ENCODE measurements at places on chromosomes 2 and 18.

DNA sequence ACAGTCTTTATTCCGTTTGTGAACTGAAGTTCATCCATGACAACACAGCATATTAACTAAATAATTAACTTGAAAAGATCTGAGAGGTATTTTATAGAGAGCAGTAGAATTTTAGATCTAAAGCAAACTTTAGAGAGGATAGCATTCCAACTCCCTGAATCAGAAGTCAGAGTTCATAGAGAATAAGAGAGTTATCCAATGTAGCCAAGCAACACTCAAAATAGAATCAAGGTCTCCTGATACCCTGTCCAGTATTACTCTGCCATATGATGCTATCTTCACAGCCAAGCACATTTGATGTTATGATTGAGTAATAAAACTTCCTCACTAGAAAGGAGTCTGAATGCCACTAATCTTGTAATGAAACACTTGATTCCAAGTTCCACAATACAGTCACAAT is 55.5 kb downstream of the RIT2 start:
- no peak for DNase-seq

GRCh38 chr2:179403624-179404023 is 139.0 kb upstream of the SESTD1 start:
- DNase-seq = no peak

DNA sequence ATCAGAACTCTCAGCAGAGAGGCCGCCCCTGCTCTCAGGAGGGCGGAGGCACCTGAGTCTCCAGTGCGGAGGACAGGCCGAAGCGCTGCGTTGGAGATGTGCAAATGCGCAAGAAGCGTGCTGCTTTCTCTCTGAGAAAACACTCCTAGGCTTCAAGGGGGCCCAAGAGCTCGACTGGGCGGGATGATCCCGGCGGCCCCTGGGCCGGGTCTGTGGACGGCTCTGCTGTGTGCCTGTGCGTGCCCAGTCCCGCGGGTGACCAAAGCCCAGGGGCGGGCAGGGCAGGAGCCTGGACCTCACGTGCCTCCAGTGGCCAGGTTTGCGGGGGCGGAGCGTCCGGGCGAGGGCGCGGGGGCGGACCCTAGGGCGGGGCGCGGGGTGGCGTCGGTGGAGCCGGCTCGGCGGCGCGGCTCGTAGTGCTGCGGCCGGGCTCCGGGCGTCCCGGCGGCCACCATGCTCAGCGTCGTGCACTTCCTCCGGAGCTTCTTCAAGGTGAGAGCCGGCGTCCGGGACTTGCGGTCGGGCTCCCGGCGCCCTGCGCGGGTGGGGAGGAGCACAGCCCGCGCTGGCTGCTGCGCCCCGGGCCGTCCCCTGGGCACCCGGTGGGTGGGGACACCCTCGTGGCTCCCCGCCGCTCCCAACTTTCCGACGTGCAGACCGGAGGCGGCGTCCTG is at the start of gene ARHGEF4:
Gene ARHGEF4 (plus strand): TSS at position 414 of the 674 bp plus-strand sequence. CDS start 40 bp downstream, at position 454.
- no peak for DNase-seq

GRCh38 chr18:9796935-9797549 is 88.7 kb upstream of the TXNDC2 start:
- no peak for DNase-seq

- DNase-seq = no peak
These were observed 64.6 kb downstream of the BMP10 start for GRCh38 chr2:68806511-68807109.

DNA sequence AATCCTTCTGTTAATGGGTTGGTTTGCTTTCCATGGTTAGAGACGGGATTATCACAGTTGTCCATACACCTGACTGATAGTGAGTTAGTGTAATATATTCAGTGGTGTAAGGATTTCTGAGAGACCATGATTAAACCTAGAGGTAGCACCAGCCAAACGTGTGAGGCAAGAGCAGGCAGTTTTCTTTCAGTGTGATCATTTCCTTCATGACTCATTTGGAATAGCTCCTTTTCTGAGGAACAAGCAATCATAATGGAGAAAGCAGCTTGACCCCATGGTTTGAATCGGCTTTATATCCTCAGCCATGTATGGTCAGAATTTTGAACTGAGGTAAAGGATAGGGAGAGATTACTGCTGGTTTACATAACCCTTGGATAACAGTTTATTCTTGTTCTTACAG is 2.9 kb downstream of the MXD1 start:
- peak; percentile 68 for DNase-seq

DNA sequence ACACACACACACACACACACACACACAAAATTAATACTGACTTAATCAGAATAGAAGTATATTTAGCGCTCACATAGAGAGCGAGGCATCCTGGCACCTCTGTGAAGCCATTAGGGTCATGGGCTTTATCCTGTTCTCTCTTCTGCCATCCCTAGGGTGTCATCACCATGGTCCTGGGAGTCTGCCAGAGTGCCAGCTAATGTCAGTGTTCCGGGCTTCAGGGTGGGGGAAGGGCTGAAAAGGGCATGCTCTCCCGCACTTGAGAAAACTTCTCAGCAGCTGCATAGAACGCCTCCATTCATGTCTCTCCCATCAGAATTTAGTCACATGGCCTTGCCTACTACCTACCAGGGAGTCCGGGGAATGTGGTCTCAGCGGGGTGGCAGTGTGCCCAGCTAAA is 19.7 kb upstream of the DYNC2LI1 start:
- no peak for DNase-seq

GRCh38 chr2:240372101-240372500 is 63.4 kb upstream of the GPC1 start:
- DNase-seq = no peak

- DNase-seq = peak; percentile 50
These were observed 15.9 kb upstream of the ARMC9 start for GRCh38 chr2:231182513-231182899.

DNA sequence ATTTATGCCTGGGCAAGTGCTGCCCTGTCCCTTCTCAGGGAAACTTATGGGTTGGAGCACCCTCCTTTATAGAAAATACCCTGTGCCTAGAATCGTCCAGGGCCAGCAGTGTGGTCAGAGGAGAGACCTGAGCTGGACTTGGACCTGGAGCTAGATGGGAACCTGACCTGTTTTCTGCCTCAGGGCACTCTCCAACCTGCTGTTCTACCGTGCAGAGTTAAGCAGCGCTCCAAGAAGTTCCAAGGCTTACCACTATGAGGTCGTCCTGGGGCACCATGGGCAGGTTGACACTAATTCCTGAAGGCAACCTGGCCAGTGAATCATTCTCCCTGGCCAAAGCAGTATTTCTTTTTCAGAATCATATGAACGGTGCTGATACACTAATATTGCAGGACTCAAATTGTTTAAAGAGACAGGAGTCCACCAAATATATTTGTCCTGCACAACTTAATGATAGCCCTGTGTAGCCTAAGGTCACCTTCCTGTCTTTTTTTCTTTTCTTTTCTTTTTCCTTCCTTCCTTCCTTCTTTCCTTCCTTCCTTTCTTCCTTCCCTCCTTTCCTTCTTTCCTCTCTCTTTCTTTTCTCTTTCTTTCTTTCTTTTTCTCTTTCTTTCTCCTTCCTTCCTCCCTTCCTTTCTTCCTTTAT is 455.4 kb upstream of the HNMT start:
- DNase-seq = no peak

DNA sequence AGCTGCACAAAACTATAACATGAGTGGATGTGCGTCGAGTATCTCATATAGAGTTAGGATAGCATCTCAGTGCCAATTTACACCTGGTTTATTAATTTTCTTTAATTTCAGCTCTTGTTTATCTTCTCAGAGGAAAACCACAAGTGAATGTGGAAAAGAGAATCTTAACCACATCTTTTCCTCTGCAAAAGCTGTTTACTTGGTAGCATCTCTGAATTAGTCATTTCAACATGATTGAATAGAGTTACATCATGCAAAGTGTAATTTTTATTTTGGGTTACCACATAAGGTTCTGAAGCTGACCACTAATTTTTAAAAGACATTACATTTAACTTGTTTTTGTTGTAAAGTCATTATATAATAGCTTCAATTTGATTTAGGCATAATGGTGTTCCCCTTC is 83.8 kb upstream of the FAM237A start:
- peak; percentile 20 for DNase-seq

GRCh38 chr18:61854578-61855448 is 38.0 kb downstream of the RNF152 start:
- no peak for DNase-seq

DNA sequence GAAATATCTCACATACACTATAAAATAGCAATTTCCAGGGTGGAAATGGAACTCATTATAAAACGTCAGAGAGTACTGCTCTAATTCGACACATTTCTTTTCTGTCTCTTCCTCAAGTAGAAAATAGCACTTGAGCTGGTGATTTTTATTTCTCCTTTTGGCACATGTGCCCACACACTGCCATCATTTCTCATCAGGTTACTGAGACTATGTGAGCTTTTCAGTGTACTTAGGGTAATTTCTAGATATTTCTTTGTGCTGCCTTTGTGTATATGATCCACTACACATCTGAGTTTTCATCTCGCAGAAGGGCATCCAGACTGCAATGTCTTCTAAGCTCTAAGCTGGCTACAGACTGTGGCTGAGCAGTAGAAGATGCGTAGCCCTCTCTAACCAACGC is 62.1 kb upstream of the PGAP1 start:
- DNase-seq = peak; percentile 48

GRCh38 chr2:143347901-143348414 is 218.7 kb downstream of the ARHGAP15 start:
- no peak for DNase-seq

DNA sequence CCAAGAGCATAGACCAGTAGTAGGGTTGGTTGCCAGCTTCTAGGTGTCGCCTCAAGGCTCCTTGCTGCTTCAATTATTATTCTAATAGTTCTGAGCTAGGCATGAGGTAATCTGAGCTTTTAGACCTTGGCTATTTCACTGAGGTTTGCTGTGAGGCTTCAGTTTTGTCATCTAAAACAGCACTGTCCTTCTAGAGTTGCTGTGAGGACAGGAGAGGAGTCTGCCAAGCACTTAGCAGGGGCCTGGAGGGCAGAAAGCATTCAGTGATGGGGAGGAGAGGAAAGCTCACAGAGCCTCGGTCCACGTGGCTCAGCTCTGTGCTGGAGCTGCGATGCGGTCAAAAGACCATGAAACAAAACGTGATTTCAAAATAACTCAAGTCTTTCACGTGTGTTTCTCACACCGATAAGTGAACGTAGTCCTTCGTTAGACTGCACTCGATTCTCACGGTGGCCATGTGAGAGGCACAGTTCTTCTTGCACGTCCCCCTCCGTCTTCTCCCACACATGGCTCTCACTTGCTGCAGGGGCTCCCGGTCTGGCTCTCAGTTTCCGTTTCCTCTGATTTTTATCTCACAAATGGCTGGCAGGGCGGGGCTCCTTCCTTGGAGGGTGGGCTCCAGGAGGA is 113.7 kb downstream of the B3GNT2 start:
- no peak for DNase-seq

DNA sequence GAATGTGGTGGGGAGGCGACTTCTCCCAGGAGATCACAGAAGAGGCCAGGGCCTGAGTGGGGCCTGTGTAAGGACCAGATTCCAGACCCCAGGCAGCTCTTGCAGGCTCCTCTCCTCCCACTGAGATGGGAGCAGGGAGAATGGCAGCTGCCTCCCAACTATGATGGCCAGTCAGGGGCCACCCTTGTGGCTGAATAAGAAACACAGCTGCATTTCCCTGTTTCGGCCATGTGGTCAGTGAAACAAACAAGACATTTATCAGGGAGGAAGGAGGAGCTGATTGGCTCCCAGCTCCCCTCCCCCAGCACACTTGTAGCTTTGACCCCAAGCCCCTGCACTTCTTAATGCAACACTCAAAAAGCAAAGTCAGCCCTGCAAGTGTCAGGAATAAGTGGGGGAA is 143.5 kb downstream of the CELF4 start:
- DNase-seq = no peak

DNA sequence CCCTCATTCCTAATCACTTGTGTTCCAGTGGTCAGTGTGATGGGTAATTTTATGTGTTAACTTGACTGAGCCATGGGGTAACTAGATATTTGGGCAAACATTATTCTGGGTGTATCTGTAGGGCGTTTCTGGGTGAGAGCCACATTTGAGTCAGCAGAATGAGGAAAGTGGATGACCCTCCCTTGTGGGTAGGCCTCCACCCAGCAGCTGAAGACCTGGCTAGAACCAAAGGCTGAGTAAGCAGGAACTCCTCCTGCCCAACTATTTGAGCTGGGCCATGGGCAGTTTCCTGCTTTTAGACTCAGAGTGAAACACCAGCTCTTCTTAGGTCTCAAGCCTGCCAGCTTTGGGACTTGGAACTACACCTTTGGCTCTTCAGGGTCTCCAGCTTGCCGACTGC is 141.8 kb downstream of the ACKR3 start:
- DNase-seq = no peak

GRCh38 chr2:160457588-160457987 is 36.0 kb downstream of the RBMS1 start:
- DNase-seq = no peak

DNA sequence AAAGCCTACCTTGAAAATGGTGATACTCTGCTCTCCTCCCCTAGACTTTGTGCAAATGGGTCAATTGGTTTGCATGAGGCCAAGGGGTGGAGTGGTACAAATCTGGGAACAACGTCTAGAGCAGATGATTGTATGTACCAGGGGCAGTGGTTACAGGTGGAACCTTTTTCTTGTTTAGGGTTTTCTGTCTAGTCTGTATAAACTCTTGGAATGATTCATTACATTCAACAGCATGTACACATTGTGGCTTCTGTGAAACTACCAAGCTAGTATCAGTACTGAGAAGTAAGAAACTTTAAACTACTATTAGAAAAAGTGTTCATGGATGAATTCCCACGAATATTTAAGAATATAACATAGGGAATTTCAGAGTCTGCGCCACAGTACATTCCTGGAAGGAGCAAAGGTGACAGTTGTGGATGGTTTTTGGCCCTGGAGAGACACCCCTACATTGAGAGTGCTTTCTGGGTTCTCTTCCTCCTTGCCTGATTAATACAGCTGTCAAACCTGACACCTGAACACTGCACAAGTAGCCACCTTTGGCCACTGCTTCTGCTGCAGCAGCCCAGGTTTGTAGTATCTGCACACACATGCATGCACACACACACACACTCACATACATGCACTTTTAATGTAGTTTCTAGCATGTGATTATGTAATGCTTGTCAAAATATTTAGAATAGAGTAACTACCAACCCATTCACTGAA is 30.0 kb downstream of the CFAP221 start:
- DNase-seq = no peak

GRCh38 chr2:132009874-132010521 is 151.8 kb downstream of the ANKRD30BL start:
- DNase-seq = no peak

GRCh38 chr2:130875935-130876334 is 39.2 kb downstream of the ARHGEF4 start:
- no peak for DNase-seq

GRCh38 chr2:208269091-208269490 is 3.0 kb downstream of the PIKFYVE start:
- peak; percentile 22 for DNase-seq

DNA sequence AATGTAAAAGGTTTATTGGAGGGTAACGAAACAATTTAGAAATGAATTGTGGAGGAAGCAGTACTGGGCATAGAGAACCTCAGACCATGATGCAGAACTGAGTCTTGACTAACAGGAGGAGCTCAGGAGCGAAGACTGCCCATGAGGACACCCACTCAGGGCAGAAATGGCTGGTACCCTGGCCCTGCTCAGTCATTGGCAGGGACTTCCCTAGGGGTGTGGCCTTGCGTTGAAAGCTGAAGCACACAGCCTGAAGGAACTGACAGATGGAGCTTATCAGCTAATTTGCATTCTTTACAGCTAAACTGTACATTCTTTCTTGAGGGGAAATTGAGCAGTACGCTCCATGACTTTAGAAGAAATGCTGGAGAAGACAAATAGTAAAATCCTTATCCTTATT is 57.1 kb downstream of the PDK1 start:
- no peak for DNase-seq

- DNase-seq = no peak
These were observed 185.5 kb downstream of the CCDC85A start for GRCh38 chr2:56369316-56369715.
